ENCODE measurements at places on chromosomes 4 and X.

GRCh38 chr4:3174371-3175338 lies 74.3 kb upstream of the MSANTD1 start:
- DNase-seq, result no peak

- peak; percentile 78 for DNase-seq
These were observed at the start of gene UBE2K for GRCh38 chr4:39697740-39698423. TSS of gene UBE2K (plus strand) at chr4:39698136. CDS start at chr4:39698328, 192 bp downstream.

DNA sequence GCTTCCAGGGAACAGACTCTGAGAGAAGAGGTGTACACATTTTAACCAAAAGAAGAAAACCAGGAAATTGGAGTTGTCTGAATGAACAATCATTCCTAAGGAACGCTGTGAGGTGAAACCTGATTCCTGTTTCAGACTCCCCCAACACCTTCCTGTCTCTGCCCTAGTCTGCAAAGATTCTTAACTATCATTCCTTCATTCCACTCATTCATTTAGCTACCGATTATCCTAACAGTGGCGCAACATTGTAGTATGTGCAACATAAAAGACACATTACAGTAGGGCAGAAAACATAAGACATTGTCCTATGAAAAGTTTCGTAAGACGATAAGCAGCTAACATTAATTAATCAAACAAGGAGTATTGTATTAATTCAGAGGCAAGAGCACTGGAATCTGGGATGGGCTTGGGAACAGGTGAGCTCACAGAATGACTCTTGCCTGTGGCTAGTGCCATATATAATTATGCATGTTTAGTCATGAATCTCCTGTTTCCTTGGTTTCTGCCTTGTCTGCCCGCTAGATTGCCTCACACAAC lies 23.8 kb upstream of the ADH7 start:
- DNase-seq, result no peak

DNA sequence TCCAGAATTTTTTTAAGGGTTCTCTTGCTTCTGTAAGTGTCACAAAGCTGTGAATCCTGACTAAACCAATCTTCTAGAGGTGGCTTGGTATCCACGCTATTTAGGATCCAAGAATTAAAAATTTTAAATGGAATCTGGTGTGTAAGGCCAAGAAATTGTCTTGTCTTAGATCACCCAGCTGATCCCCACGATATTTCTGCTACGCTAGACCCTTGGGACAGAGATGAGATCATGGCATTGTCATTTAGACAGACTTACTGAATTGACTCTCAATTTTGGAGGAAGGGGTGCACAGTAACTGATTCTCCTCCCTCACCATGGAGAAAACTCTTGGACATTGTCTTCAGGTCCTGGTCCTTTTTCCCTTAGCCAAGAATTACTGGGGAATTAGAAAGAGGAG lies 5.7 kb downstream of the GPRIN3 start:
- no peak for DNase-seq

- DNase-seq, result no peak
These were observed 728.6 kb downstream of the TRIML1 start for GRCh38 chr4:188867796-188868195.

- no peak for DNase-seq
These were observed 1.7 kb upstream of the STIM2 start for GRCh38 chr4:26858947-26859401.

GRCh38 chrX:72069350-72070160 lies 62.2 kb downstream of the RTL5 start:
- DNase-seq, result no peak

DNA sequence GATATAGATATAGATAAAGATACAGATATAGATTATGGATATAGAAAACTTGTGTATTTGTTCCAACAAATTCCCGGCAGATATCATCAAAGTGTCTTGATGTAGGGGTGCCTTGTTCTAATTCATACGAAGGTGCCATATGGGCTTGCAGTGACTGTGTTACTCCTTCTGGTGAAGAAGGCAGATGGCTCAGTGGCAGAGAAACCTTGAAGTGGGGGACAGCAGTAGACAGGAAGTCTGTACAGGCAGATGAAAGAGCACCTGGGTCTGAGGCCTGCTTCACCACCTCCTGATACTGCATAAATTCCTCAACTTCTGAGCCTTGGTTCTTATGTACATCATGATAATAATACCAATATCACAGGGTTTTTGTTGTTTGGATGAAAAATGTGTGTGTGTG lies 179.5 kb upstream of the GATB start:
- DNase-seq, result no peak

DNA sequence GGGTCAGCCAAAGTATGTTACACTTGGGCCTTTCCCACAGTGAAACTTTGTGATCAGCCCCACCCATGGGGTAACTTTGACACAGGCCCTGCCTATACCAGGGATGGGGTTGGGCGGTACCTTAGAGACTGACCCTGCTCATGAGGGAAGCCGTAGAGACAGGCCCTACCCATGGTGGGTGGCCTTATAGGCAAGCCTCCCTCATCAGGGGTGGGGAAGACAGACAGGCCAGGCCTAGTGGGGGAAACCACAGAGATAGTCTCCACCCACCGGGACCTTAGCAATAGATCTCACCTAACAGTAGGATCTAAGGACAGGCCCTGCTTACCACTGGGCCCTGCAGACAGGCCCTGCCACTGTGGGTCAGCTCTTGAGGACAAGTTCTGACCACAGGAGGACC lies 6.8 kb downstream of the PLP2 start:
- no peak for DNase-seq

GRCh38 chr4:189136462-189136861 lies 804.2 kb upstream of the FRG1 start:
- DNase-seq, result no peak

- DNase-seq, result no peak
These were observed 29.3 kb upstream of the MYOZ2 start for GRCh38 chr4:119106036-119107000.

GRCh38 chr4:184427687-184428086 lies 46.7 kb downstream of the IRF2 start:
- DNase-seq, result no peak

- no peak for DNase-seq
These were observed 240.1 kb downstream of the STIM2 start for GRCh38 chr4:27100713-27101112.

DNA sequence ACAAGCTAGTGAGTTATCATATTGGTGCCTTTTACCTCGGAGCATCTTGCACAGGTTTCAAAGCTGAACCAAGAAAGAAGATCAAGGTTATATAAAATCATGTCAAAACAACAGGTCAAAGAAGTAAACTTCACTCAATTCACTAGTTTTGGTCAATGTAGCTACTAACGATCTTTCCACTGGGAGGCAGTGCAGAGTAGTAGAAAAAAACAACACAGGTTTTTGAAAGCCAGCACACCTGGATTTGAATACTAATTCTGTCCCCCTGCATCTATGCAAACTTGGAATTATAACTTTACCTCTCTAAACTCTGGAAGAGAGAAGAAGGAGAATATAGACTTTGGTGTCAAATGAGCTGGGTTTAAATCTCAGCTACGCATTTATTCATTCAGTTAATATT lies 266.1 kb downstream of the GRIA3 start:
- no peak for DNase-seq

DNA sequence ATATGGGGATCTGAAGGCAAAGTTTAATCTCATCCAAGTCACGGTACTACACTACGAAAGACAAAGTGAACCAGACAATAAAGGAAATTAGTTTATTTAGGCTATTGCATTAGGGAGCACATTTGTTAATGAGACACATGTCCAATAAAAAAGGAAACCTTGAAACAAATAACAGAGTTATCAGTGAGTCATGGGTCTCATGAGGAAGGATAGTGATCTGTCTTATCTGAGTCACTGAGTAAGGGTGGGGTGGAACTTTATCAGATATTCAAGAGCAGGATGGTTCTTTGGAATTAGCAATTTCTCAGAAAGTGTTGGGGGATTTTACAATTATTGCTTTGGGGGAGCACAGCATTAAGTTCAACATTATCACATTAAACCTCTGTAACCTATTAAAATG lies 188.9 kb upstream of the IL1RAPL1 start:
- DNase-seq, result no peak

DNA sequence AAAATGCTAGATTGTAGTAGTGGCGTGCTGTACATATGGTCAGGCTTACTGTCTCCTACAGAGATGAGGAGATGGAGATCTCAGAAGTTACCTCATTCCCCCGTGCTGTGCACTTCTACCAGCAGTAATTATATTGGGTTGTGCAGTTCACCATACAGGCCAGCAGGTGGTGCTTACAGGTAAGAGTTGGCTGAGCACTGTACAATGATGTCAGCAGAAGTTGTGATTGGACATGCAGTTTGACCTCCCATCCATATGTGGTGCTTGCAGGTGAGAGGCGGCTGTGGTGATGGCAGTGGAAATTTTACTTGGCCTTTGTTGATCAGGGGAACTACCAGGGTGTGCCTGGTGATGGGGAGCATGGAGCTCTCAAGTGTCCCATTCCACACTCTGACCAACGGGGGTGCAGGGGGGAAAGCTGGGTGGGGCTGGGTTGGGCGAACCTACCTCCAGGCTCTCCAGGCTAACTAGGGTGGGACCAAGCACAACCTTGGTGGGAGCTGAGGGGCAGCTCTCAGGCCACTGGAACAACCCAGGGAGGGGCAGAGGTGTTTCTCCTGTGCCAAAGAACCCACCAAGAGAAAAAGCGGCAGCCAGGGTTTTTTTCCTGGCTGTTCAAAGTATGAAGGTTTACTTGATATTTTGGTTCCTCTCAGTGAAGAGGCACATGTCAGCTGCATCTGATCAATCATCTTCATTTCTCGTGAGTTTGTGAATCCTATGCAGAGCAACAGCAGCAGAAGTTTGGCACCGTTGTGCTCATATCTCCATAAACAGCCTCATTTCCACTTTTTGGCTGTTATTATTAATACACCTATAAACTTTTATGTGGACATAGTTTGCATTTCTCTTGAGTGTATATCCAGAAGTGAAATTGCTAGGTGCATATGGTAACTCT lies 73.8 kb upstream of the FREM3 start:
- peak; percentile 17 for DNase-seq

Data from GM04504 (cell line).